NCI-H1930 (cell line): ENCODE measurements at places on chromosomes 16 and 17.
A peak's percentile ranks its signal among the peaks of the same experiment; 100 is the strongest.

GRCh38 chr17:21549107-21549687, 143.1 kb upstream of the KCNJ18 start:
- DNase-seq = no peak

DNA sequence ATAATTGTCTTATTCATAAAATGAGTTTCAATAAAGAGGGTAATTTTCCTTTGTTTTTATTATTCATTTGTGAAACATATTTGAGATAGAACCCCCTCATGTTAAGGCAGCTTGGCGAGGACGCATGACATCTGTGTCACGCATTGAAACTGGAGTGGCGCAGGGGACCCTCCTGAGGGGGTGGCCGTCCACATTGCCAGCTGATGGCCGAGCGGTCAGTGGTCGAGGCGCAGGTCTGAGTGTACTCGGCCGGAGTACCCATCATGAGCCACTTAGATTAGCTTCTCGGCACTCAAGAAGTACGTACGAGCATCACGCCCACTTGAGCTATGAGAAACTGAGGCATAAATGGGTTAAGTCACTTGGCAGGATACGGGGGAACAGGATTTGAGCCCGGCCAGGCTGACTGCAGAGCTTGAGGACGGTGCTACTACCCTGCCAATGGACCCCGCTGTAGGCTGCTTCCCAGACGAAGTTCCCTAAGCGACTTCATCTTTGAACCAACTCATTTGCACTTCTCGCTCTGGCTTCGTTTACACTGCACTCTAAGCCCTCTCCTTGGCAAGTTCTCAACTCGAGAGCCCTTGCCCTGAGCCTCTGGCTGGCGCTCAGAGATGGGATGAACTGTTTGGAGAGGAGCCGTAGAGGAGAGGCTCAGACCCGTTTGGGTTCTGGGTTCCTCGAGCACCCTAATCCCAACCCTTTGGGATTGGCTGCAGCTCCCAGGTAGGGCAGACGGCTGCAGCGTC, 91.8 kb downstream of the SDK2 start:
- no peak for DNase-seq

DNA sequence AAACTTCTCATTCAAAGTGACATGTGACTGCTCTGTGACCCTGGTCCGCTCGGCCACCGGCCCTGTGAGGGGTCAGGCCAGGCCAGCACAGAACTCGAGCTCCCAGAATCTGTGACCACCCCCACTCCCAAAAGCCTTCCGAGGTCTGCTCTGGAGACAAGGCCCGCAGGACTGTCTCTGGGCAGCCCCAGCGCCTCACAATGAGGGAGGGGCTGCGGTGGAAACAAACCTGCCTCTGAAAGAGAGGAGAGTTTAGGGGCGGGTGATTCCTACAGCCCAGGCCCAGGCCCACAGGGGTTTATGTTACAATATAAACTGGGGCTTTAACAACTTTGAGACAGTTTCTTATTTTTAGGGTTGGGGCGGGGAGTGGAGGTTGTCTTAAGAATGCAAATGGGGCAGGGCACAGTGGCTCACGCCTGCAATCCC, 19.9 kb downstream of the IGFBP4 start:
- DNase-seq = no peak

DNA sequence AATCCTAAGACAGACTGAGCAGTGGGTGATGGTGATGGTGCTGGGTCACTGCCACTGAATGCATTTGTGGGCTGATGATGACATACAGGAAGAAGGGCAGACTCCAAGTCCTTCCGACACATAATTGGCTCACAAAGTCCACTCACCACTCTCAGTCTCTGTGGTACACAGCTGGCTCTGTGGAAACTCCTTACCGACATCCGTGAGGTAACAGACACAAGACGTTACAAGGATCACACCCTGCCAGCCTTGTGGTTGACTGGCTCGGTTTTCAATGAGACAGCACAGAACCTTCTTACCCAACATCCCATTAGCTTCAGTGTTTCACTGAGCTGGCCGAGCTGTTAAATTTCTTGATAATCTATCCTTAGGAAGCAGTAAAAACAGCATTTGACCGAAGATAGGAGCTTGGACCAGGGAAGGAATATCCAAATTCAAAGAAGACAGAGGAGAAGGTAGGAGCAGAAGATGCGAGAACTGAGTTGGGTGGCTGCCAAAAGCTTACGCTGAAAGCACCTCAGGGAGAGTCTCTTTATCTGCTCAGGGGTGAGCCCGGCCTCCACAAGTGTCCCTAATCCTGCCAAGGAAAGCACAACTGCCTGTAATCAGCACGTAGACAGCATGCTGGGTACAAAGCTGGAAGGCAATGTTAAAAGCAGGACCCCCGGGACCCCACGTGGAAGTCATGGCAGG, 5.5 kb upstream of the MXRA7 start:
- no peak for DNase-seq

GRCh38 chr17:55990332-55991006, 162.8 kb upstream of the ANKFN1 start:
- no peak for DNase-seq

DNA sequence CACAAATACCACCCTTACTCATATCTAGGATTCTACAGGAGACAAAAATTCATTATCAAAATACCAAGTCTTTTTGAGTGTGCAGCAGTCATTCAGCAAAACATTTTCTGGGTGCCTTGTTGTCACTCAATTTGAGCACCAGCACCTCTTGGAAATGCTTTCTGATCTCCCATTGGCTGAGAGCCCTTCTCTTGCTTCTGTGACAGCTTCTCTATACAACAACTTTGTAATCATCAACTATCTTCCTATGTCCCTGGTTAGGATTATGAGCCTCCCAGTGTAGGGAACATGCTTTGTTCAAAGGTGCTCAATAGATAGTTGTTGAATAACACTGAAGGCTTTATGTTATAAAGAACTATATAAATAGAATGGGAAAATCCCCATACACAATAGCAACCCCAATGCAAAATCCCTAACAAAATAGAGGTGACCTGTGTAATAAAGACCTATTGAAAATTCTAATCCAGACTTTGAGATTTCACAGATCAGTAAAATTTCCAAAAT, 10.3 kb upstream of the RAB11FIP4 start:
- DNase-seq = no peak

DNA sequence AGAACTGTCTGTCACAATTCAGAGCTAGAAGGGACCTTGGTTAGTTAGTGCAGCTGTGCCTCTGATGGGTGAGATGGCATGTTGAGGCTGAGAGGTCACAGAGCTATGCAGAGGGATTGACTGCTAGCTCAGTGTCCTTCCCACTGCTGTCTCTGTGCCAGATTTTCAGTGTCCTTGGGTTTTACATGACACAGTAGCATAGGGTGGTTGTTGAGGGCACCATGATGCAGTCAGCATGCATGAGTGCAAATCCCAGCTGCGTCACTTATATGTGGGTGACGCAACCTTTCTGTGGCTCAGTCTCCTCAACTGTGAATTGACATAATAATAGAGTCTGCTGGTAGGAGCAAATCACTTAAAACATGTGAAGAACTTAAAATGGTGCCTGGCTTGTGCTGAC, 2.7 kb downstream of the MT1A start:
- no peak for DNase-seq

DNA sequence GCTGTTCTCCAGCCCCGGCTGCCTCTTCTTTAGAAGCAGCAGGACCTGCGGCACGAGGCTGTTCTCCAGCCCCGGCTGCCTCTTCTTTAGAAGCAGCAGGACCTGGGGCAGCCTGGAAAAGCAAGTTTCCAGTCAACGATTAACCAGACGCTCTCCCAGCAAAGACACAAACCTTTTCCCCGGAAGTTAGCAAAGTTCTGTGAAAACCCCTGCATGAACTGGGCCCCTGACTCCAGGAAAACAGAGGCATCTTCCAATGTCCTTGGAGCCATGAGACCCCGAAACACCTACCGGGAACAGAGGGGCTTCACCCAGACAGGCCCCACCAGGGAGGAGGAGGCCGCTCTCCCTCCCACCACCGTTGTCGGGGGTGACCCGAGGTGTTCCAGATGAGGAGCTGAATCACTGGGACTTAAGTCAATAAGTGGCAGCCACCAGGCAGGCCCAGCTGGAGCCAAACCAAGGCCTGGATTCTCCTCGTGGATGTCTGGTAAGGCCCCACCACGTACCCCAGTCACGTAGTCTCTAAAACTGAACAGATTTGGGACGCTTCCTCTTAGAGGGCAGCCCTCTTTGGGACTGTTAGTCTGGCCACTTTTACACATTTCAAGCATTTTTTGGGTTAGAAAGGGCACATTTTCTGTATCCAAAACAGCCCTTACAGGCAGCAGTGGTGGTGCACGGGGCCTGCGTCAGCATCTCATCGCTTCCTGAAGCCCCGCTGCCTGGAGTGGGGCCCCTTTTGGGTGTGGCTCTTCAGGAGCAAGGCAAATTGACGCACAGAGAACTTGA, at the start of gene RPH3AL:
RPH3AL (minus strand) TSS at position 387 of the 792 bp plus-strand sequence. CDS start 25,264 bp downstream, outside the sequence.
- DNase-seq = no peak

DNA sequence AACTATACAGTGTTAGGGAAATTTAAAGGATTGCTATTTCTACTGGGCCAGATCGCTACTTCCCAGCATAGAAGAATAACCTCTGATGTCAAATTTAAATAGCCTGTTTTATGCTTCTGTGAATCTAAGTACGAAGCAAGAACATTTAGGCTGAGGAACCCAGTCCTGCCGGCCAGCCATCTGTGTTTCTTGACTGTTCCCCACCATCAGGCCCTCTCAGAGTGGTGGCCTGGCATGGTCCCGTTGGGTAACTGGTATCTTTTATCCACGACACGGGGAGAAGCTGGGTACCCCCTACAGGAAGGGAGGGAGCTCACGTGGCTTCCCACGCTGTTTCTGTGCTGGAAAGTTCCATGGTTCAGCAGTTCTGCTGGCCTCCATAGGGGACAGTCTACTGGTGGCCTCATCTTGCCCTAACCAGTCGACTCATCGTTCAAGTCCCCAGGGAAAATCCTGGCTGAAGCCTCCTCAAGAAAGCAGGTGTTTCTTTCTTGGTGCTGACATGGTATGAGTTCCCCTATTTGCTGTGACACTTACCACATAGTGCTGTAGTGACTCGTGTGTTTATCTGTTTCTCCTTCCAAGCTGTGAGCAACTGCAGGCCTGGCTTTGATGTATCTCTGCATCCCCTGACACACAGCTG, 201.7 kb upstream of the NLRP1 start:
- DNase-seq = no peak

DNA sequence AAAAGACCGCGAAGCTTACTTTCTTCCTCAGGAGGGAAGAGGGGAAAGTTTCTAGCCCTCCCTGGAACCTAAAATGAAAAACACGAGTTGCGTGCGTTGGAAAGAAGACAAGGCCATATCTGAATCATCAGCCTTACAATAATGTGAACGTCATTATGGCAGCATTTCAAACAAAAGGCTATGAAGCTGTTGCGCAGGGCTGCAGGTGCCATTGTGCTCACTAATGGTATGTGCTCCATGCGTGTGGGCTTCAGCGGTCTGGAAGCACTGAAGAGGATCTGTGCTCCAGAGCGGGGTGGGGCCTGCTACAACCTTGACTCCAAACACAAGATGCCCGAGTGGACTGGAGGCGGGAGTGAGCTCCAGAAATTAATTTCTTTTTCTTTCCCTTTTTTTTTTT, 12.1 kb upstream of the CYB5B start:
- no peak for DNase-seq

GRCh38 chr16:9053006-9053601, 38.3 kb upstream of the HAPSTR1 start:
- peak; percentile 69 for DNase-seq

GRCh38 chr16:23104032-23104955, 45.0 kb downstream of the USP31 start:
- DNase-seq = no peak

GRCh38 chr16:68360956-68361355, 50.1 kb downstream of the PRMT7 start:
- no peak for DNase-seq

- no peak for DNase-seq
Measured at GRCh38 chr16:51152691-51153576, 1.9 kb upstream of the SALL1 start.

DNA sequence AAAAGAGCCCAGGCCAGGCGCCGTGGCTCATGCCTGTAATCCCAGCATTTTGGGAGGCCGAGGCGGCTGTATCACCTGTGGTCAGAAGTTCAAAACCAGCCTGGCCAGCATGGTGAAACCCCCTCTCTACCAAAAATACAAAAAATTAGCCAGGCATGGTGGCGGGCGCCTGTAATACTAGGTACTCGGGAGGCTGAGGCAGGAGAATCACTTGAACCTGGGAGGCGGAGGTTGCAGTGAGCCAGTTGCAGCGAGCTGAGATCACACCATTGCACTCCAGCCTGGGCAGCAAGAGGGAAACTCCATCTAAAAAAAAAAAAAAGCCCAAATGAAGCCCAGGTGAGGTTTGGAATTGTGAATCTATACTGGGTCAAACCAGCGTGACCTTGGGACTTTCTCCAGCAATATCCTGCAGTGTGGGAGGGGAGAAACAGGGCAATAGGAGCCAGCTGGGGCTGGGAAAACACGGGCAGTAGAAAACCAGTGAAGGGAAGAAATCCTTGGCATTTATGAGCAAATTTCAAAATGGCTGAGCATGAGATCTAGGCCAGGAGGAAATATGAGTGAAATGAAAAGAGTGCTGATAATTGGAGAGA, 8.2 kb upstream of the DHX8 start:
- no peak for DNase-seq

DNA sequence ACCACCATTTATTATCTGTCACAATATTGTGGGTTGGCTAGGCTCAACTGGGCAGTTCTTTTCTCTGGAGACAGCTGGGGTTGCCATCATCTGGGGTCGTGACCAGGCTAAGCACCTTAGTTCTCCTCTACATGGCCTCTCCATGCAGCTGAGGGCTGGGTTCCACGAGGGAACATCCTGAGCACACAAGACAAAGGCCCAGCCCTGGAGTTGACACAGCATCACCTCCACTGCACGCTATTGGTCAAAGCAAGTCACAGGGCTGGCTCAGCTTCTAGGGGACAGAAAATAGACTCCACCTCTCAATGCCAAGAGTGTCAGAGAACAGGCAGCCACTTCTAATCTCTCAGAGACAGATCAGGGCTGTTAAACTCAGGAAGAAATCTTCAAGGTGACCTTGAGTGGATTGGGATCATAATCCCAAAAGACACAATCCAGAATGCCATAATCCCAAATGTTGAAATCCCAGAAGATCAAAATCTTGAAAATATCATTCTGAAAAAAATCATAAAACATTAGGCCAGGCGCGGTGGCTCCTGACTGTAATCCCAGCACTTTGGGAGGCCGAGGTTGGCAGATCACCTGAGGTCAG, 13.0 kb upstream of the USP10 start:
- no peak for DNase-seq

- DNase-seq = no peak
Measured at GRCh38 chr17:78449983-78450595, 71.6 kb downstream of the PGS1 start.

DNA sequence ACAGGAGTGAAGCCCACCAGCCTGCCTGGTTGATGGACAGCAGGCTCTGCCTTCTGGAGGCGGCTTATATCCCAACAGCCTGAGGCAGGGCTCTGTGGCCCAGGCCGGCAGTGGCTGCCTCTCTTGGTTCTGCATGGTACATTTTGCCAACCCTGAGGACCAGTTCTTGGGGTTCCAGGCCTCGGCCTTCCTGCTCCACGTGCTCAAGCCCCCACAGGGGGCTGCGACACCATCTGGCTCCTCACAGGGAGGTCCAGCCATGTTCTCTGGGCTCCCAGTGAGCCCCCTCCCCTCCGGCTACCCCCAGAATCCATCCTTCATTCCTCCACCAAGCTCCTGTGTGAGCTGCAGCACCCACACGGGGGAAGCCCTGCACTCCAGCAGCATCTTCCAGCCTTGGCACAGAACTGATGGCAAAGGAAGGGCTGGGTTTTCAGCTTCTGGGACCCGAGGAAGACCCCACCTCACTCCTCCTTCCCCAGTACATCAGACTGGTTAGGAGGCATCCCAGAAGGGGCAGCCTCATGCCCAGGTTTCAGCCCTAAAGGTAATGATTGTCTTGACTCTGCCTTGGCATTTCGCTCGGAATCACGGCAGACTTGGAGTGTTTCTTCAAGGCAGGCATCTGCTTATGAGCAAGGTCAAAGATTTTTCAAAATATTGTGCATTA, 231.2 kb downstream of the CPPED1 start:
- no peak for DNase-seq

- DNase-seq = no peak
Measured at GRCh38 chr17:72264682-72265405, 144.0 kb downstream of the SOX9 start.
